Spinal cord (tissue), 10 donors: ENCODE measurements at places on chromosomes 16 and 17. TPM values are rescaled to one million over a fixed set of nuclear protein-coding genes. Genes with fewer than 3 reads are reported as not detected.

Gene MYH8
- 0.19 TPM for polyA plus RNA-seq

Gene RAB26
- polyA plus RNA-seq = 29.8 TPM

Gene CTRB1
- not detected for polyA plus RNA-seq

Gene TNFSF13
- 4.2 TPM for polyA plus RNA-seq

Gene TBC1D26
- 0.41 TPM for polyA plus RNA-seq
